ENCODE measurements at places on chromosomes 1 and 21. TPM values are rescaled to one million over a fixed set of nuclear protein-coding genes. Genes with fewer than 3 reads are reported as not detected.

DNA sequence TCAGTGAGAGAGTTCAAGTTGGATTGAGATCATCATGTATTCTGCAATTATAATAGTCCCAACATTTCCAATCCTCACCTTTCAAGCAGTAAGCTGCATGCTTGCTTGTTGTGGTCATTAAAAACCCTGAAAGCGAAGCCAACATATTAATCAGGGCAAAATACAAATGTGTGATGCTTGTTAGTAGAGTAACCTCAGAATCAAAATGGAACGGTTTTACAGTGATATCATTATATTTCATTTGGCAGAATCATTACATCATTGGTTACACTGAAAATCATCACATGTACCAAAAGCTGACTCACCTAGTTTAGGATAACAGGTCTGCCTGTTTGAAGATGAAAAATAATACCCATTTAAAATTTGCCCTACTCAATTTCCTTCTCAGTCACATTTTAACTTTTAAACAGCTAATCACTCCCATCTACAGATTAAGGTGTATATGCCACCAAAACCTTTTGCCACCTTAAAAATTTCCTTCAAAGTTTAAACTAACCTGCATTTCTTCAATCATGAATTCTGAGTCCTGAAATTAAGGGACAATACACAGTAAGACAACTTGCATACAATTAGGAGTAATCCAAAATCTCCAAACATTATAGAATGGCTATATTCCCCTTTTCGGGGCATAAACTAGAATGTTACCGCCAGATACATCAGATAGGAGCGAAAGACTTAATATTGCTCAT lies 3.5 kb downstream of the GAS5 start:
- DNase-seq, result no peak

DNA sequence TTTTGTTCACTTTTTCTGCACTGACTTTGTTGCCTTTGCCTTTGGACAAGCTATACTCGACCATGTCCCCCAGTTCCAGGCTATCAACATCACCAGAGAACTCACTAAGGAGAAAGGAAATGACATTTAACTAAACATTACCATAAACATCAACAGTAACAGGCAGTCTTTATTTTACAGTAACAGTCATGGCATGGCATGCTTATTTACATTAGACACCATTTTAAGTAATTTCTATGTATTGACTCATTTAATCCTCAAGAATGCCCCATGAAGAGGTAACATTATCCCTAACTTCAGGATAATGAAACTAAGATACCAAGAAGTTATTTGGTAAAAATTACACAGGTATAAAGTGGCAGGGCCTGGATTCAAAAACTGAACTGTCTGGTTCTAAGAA lies 8.7 kb upstream of the NRAS start:
- no peak for DNase-seq

DNA sequence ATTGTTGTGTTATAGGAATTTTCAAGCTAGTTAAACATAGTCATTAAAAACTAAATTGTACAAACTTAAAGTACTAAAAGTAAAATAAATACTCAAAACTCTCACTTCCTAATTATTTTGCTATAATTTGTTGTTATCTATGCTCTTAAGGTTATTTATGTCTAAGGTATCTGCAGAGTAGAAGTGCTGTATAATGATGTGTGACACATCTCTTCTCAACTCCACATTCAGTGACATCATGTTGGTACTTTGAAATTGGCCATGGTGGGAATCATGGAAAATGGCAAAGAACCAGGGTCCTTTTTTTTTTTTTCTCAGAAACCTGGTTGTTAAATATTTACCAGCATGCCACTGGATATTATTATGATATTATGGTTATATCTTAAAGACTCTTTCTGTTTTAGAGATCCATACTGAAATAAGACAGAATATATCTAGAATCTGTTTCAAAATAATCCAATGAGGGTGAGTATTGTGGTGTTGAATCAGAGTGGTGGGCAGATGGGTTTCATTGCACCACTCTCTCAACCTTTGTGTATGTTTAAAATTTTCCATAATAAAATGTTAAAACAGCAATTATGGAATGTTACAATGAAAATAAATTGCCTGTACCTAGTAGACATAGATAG lies 22.4 kb downstream of the LRRC8B start:
- DNase-seq, result no peak

DNA sequence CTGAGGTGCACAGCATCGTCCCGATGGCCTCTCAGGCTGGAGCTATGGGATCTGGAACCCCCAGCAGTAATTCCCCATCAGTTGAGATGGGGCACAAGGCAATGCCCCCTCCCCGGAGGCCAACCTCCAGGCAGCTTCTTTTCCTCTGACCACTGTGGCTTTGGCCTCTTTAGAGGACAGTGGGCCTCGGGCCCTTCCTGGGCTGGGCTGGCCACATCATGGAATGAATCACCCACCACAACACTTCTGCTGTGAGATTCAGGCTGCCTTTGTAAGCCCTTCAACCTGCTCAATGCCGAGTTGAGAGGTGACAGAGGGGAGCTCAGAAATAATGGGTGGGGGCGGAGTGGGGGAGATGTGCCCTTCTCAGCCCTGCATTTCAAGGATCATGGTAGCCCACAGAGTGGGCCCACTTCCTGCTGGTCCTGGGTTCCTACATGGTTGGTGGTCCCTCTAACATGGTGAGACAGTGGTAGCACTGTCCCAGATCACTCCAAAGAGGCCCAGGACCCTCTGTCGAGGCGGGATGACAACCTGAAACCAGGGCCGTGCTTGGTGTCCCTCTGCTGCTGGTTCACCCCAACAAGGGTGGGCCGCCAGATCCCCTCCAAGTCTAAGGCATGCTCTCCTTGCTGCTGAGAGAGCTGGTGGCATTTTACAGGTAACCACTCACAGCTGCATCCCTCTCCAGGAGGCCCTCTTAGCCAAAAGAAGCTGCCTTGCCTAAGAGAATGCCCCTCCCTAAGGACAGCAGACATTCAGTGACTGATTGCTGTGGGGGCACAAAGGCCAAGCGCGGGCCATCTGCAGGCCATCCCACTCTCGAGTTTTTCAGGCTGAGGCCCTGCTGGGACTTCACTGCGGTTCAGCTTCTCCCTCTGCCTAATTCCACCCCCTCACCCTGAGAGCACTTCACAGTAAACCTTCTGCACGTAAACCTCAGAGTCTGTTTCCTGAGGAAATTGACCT lies 29.7 kb upstream of the EVA1B start:
- no peak for DNase-seq

Gene CD52
- 96.7 TPM for total RNA-seq

DNA sequence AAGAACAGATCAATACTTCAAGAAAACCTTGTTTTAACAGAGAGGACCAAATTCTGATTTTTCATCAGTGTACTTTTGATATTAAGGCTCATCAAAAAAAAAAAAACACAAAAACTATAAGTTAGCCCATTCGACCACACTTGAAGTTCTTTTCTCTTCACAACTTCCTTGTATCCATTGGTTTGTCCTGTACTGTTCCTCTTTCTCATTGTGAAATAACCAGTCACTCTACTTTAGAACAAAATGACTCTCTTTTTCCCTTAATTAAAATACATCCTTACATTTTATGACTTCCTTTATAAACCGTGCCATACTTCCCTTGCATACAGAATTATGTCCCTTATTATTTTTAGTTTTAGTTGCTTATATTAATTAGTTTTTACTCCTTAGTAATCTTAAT lies 8.4 kb downstream of the QSOX1 start:
- DNase-seq, result no peak

Gene NUP210L
- 0.16 TPM for total RNA-seq
